ENCODE measurements at places on chromosomes 7 and 10. TPM values are rescaled to one million over a fixed set of nuclear protein-coding genes. Genes with fewer than 3 reads are reported as not detected.

DNA sequence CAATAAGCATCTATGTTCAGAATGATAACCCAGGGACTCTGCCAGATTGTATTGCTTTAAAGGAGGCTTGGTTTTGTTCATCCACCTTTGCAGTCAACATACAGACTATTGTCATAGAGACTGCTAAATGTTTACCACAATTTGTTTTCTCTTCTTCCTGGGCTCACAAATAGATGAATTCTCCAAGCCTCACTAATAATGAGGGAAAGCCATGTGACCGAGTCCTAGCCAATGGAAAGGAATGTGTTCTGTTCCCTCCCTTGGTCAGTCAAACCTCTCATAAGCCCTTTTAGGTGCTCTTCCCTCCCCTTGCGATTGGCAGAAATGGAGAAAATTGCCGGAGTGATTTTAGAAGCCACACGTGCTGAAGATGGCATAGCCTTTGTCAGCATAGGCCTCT is 136.9 kb downstream of the RTKN2 start:
- DNase-seq = no peak

- no peak for DNase-seq
Measured at GRCh38 chr7:108104324-108104723, 25.8 kb downstream of the LAMB4 start.

- no peak for DNase-seq
Measured at GRCh38 chr10:16886031-16886430, 68.8 kb upstream of the RSU1 start.

PDLIM1 gene
- 95.8 TPM for total RNA-seq

DNA sequence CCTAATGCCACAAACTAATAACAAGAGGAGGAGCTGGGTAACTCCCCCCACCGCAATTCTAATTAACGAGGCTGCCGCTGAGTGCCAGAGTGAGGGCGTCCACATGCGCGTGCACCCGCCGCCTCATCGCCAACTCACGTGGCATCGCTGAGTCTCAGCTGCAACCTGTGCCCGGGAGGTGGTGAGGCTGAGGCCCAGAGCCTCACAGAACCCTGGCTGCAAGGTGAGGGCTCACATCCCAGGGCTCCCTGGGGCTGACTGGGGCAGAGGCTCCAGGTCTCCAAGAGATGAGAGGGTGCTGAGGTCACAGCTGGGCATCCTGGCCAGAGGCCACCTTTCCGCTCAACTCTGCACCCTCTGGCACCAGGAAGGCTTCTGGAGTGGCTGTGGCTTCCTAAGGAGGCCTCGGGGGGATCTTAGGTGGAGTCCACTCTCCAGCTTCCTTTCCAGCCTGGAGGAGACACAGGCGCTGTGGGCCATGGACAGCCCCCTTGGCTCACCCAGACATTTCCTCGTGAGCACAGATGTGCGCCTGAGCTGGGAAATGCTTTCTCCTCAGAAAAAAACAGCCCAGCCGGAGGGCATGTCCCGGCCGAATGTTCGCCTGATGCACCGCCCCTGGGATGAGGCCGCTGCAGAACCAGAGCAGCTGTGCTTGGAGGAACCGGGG is 242.6 kb downstream of the MAD1L1 start:
- DNase-seq = no peak

- no peak for DNase-seq
Measured at GRCh38 chr7:96789914-96790313, 80.3 kb upstream of the SEM1 start.

All from thyroid gland (tissue), 4 donors.